ENCODE measurements at places on chromosomes 7 and 10.

- peak; percentile 95 for DNase-seq
- H3K4me3 ChIP-seq: peak overlapping the region; percentile 71
- no peaks in the 10 kb centered on the region for H3K36me3 ChIP-seq
- peaks cover 22% of the 10 kb centered on the region for H3K4me1 ChIP-seq
- no peaks in the 10 kb centered on the region for H3K27me3 ChIP-seq
Observed at GRCh38 chr7:108525327-108525984, 479 bp downstream of the PNPLA8 start.

DNA sequence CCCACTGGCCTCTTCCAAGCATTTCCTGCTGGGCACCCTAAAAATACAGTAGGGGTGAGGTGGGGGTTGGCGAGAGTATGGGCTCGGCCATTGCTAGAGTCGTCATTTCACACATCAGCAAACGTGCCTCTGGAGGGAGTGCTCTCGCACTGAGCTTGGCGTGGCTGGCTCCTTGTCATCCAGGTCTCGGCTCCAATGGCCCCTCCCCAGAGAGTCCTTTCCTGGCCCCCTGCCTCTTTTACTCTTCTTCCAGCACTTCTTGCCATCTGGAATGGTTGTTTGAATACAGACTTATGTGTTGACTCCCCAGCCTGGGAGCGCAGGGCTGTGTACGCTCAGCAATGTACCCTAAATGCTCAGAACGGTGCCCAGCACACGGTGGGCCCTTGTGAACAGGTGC is 18.8 kb downstream of the UNC5B start:
- H3K4me3 ChIP-seq: no peak overlapping the region
- H3K27ac ChIP-seq: no peak overlapping the region
- H3K4me1 ChIP-seq: no peaks in the 10 kb centered on the region
- H3K36me3 ChIP-seq: no peaks in the 10 kb centered on the region
- no peak for DNase-seq
- H3K27me3 ChIP-seq: no peaks in the 10 kb centered on the region

DNA sequence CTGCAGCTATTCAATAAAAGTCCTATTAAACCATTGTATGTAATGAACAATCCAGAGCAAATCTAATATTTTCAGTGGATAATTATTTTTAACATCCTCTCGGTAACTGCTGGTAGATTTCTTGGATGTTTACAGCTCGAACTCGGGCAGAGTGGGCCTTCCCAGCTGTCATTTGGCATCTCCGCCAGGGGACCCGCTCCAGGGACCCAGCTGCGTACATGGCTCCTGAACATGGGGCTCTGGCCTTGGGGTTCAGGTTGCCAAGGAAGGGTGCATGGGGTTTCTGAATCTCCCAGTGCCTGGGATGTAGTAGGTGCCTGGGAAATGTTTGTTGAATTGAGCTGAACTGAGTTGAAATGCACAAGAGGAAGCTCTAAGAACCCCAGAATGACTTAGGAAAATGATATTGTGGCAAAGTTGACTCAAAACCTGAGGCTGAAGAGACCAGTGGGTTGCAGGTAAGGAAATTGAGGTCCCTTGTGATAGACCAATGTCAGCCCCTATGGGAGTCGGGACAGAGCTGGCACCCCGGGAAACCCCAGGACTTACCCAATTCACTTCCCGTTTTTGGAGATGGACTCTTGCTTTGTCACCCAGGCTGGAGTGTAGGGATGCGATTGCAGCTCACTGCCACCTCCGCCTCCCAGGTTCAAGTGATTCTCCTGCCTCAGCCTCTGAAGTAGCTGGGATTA is 228.4 kb downstream of the CUX1 start:
- no peak for DNase-seq
- no peaks in the 10 kb centered on the region for H3K4me1 ChIP-seq
- H3K27me3 ChIP-seq: no peaks in the 10 kb centered on the region
- H3K36me3 ChIP-seq: no peaks in the 10 kb centered on the region
- peak overlapping the region; percentile 41 for H3K4me3 ChIP-seq

- no peak overlapping the region for H3K4me3 ChIP-seq
- no peaks in the 10 kb centered on the region for H3K4me1 ChIP-seq
- no peak overlapping the region for H3K27ac ChIP-seq
Observed at GRCh38 chr7:21364801-21365271, 63.0 kb upstream of the SP4 start.

DNA sequence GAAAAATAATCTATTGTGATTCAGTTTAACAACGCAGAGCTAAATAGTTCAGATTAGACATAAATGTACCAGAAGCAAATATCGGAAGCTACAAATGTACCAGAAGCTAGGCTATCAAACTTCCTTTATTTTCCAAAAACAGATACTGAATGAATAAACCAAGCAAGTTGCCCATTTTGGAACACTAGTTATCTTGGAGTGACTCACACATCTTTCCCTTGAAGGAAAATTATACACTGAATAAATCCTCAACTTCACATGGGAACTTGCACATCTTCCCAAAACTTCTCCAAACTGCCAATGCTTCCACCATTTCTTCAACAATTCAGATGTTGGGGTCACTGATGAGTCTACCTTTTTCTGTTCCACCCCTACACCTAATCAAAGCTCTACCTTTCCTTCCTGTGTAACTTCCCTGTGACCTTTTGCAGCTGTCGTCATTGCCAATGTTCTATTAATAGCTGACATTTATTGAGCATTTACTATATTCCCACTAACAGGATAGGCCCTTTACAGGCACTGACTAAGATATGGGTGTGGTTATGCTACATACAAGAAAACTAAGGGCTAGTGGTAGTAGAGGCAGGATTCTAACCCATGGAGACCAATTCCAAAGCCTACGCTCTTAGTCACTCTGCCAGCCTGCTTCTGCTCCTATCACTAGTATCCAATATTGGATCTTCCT is 22.7 kb downstream of the RELN start:
- no peak overlapping the region for H3K4me3 ChIP-seq
- H3K27ac ChIP-seq: no peak overlapping the region
- H3K36me3 ChIP-seq: no peaks in the 10 kb centered on the region
- DNase-seq: no peak
- no peaks in the 10 kb centered on the region for H3K27me3 ChIP-seq
- no peaks in the 10 kb centered on the region for H3K4me1 ChIP-seq

GRCh38 chr10:119341459-119342301 is 134.3 kb downstream of the GRK5 start:
- H3K27me3 ChIP-seq: no peaks in the 10 kb centered on the region
- H3K27ac ChIP-seq: no peak overlapping the region
- no peaks in the 10 kb centered on the region for H3K4me1 ChIP-seq

DNA sequence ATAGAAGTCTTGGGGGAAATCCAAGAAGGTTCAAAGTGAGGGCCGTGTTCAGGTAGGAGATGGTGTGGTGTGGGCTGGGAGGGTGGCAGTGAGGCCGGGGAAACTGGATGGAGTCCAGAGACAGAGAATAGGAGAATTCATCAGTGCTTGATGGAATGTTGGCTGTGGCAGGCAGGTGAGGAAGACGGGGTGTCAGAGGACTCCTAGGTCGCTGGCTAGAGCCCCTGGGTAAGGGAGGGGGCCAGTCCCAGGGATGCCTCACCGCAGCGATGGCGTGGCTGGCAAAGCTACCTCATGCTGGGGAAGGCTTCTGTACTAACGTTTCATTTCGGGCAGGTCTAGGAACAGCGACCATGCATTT is 373.0 kb downstream of the RPS24 start:
- H3K27me3 ChIP-seq: no peaks in the 10 kb centered on the region
- DNase-seq: no peak
- no peaks in the 10 kb centered on the region for H3K4me1 ChIP-seq

DNA sequence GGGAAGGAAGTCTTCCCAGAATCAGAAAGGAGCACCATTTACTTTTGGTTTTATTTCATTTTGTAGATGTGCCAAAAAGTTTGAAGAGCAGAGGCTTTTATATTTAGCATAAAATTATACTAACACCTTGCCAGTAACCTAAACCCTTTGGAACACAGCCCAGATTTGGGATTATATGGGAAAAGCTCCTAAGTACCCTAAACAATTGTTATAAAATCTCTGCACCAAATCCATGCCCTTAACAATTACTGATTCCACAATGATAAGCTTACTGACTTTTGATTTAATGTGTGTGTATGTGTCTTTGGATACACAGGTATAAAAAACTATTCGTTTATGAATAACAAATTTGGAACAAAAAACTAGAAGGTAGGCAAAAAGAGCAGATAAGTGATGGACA is 39.0 kb upstream of the TMEM229A start:
- H3K36me3 ChIP-seq: no peaks in the 10 kb centered on the region
- H3K4me3 ChIP-seq: no peak overlapping the region
- H3K27ac ChIP-seq: no peak overlapping the region
- H3K27me3 ChIP-seq: no peaks in the 10 kb centered on the region
- no peaks in the 10 kb centered on the region for H3K4me1 ChIP-seq

- no peaks in the 10 kb centered on the region for H3K27me3 ChIP-seq
- DNase-seq: no peak
- H3K4me1 ChIP-seq: peaks cover 39% of the 10 kb centered on the region
- H3K36me3 ChIP-seq: no peaks in the 10 kb centered on the region
- H3K4me3 ChIP-seq: no peak overlapping the region
Observed at GRCh38 chr10:119273413-119273812, 66.0 kb downstream of the GRK5 start.

GRCh38 chr10:13990392-13990805 is 340.3 kb downstream of the FRMD4A start:
- H3K27me3 ChIP-seq: no peaks in the 10 kb centered on the region
- no peaks in the 10 kb centered on the region for H3K36me3 ChIP-seq
- H3K27ac ChIP-seq: peak overlapping the region; percentile 13

GRCh38 chr10:31549896-31550295 is 230.9 kb downstream of the ZEB1 start:
- no peaks in the 10 kb centered on the region for H3K4me1 ChIP-seq
- no peaks in the 10 kb centered on the region for H3K27me3 ChIP-seq
- DNase-seq: no peak
- no peak overlapping the region for H3K4me3 ChIP-seq

DNA sequence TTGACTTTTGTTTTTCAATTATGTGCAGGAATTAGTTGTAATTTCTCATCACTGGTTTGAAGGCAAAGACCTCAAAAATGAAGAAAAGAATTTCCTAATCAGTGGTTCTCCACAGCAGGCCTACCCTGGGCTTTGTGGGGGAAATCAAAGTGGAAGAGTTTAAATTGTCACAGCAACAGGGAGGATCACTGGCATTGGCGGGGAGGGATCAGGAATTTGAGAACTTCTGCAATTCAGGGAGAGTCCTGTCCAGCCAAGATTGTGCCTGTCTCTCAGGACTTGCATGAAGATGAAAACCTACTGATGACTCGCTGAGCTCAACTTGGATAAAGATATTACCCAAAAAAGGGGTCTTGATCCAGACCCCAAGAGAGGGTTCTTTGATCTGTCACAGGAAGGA is 70.1 kb downstream of the HACD1 start:
- H3K27me3 ChIP-seq: no peaks in the 10 kb centered on the region
- H3K4me3 ChIP-seq: no peak overlapping the region
- no peak for DNase-seq
- no peak overlapping the region for H3K27ac ChIP-seq
- H3K4me1 ChIP-seq: no peaks in the 10 kb centered on the region

GRCh38 chr10:241451-241850 is 106.2 kb downstream of the ZMYND11 start:
- H3K27me3 ChIP-seq: no peaks in the 10 kb centered on the region
- H3K27ac ChIP-seq: peak overlapping the region; percentile 8
- peaks cover 7% of the 10 kb centered on the region for H3K4me1 ChIP-seq

GRCh38 chr10:126111516-126111915 is 215.2 kb downstream of the FANK1 start:
- no peak for DNase-seq
- no peak overlapping the region for H3K4me3 ChIP-seq
- H3K4me1 ChIP-seq: no peaks in the 10 kb centered on the region
- no peak overlapping the region for H3K27ac ChIP-seq
- H3K27me3 ChIP-seq: no peaks in the 10 kb centered on the region
- H3K36me3 ChIP-seq: no peaks in the 10 kb centered on the region

DNA sequence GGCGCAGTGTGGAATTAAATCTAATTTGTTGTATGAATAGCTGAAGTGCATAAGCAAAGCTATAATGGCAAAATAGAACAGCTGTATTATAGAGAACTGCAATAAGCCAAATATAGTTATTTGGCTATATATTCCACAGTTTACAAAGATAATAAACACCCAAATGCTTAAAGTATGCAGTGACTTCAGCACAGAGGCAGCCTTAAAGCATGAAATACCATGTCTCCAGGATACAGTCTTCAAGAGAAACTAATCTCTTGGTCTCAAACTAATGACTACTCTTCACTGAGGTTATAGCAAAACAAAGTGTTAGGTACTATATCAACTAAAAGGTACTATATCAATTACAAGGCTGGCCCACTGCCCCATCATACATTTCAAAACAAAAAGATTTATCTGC is 48.0 kb downstream of the NT5C2 start:
- H3K36me3 ChIP-seq: no peaks in the 10 kb centered on the region
- no peak for DNase-seq
- no peaks in the 10 kb centered on the region for H3K4me1 ChIP-seq
- H3K4me3 ChIP-seq: peak overlapping the region; percentile 10
- peak overlapping the region; percentile 27 for H3K27ac ChIP-seq

- no peak for DNase-seq
- no peak overlapping the region for H3K4me3 ChIP-seq
- H3K27ac ChIP-seq: no peak overlapping the region
- H3K27me3 ChIP-seq: no peaks in the 10 kb centered on the region
Observed at GRCh38 chr10:15309221-15309620, 61.9 kb downstream of the FAM171A1 start.

DNA sequence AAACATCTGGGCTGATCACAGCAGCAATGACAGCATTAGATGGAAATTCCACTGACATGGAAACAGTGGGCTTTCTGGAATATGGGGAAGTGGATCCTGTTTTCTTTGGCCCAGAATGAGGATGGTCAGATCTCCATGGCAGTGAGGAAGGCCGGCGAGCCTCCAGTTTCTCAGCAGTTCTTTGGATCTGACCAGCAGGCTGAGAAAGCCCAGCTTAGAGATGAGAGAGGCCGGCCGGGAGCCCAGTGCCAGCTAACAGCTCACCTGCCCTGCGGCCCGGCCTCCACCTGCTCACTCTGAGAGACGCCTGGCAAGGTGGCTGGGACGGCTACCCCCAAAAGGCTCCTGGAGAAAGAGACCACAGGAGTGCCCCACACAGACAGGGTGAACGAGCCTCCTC is 24.2 kb downstream of the GPER1 start:
- H3K36me3 ChIP-seq: no peaks in the 10 kb centered on the region
- H3K27ac ChIP-seq: no peak overlapping the region
- no peak for DNase-seq
- no peaks in the 10 kb centered on the region for H3K4me1 ChIP-seq
- H3K4me3 ChIP-seq: no peak overlapping the region

DNA sequence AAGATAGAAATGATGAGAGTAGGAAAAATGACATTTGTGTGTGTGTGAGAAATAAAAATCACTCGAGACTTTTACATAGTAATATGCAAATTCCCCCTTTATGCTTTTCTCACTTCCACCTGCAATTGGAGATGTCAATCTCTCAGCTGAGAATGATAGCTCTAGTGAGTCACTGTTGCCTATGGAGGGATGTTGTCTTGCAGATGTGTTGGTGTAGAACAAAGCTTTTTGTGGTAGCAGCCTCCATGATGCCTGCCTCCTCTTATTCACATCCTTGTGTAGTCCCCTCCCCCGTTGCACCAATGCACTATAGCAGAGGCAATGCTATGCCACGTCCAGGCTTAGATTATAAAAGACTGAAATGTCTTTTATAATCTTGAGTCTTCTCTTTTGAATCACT is 33.8 kb downstream of the SPAG6 start:
- no peak overlapping the region for H3K27ac ChIP-seq
- no peaks in the 10 kb centered on the region for H3K4me1 ChIP-seq
- H3K27me3 ChIP-seq: no peaks in the 10 kb centered on the region
- no peak overlapping the region for H3K4me3 ChIP-seq
- no peak for DNase-seq

- no peak overlapping the region for H3K27ac ChIP-seq
- no peak for DNase-seq
- H3K27me3 ChIP-seq: no peaks in the 10 kb centered on the region
- H3K4me3 ChIP-seq: no peak overlapping the region
- no peaks in the 10 kb centered on the region for H3K36me3 ChIP-seq
Observed at GRCh38 chr7:70463352-70463938, 668.5 kb upstream of the GALNT17 start.
